ENCODE measurements at places on chromosomes 16 and 17.

DNA sequence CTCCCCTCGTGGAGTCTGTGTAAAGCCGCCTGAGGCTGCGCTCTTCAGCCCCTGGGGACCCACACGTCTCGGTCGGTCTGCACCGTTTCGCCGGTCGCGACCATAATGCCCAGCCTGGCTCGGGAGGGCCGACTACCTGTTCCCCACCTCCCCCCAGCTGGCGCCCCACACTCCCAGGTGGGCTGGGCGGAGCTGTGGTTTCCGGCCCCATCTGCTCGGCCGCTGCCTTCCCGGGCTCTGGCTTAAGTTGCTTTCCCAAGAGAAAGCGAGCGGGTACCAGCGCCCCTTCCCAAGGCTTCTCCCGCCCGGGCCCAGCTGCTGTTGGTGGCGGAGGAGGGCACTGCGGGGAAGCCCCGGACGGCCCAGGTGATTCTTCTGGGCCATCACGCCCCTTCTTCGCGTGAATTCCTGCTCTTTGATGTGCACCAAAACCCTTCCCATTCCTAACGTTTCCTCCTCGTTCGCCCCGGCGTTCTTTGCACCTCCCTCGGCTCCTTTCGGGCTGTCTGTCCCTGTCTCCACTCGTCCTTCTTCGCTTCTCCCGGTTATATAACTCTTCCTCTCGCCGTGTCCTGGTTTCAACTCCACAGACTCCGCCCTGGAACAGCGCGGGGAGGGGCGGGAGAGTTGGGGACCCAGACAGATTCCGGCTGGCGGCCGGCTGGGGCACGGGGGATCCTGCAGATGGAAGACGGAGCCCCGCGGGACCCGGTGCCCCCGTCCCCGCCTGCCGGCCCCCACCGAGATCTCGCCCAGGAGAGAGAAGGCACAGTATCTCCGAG, 2.0 kb downstream of the KDM6B start:
- DNase-seq = peak; percentile 28

DNA sequence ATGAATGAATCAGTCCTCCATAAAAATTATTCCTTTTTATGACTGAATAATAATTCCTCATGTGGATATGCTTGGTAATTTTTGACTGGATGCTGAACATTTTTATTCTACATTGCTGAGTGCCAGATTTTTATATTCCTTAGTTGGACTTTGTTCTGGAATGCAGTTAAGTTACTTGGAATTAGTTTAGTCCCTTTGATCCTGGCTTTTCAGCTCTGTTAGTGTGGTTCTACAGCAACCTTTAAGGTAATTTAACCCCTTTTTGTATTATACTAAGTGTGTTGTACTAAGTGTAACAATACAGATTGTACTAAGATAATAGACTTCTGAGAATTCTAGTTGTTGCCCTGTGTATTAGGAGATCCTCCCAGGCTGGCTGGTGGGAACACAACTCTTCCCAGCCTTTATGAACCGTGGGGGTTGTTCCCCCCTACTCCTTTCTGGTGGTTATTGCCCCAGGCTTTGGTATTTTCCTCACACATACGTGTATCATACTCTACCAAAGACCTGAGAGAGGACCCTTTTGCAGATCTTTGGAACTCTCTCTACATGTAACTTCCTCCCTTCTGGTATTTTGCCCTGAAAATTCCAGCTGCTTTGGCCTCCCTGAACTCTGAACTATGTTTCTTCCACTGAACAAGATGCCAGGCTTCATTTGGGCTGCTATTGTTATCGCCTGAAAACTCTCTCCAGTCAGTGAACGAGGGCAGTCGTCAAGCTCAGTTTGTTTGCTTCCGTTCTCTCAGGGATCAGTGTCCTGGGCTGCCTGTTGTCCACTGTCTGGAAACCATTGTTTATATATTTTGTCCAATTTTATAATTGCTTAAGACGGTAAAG, 30.5 kb downstream of the TANGO6 start:
- DNase-seq = no peak

- no peak for DNase-seq
Observed at GRCh38 chr17:31574458-31574857, 183.0 kb downstream of the RAB11FIP4 start.

DNA sequence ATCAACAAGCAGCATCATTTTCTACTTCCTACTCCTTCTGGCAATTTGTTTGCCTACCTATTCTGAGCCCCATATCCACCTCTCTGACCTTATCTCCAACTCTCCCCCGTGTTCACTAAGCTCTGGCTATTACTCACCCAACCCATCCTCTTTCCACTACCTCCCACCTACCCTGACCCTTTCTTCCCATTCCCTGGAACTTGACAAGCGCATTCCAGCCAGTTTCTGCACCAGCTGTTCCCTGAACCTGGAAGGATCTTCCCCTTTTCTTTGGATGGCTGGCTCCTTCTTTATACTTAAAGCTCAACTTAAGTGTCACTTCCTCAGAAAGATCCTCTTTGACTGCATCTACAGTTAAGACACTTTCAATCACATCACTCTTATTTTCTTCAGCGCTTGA, 2.2 kb downstream of the DCUN1D3 start:
- no peak for DNase-seq

GRCh38 chr17:16875662-16876061, 96.3 kb downstream of the TNFRSF13B start:
- no peak for DNase-seq

Data from NCI-H774 (cell line).